ENCODE measurements at places on chromosomes 16 and 17.

DNA sequence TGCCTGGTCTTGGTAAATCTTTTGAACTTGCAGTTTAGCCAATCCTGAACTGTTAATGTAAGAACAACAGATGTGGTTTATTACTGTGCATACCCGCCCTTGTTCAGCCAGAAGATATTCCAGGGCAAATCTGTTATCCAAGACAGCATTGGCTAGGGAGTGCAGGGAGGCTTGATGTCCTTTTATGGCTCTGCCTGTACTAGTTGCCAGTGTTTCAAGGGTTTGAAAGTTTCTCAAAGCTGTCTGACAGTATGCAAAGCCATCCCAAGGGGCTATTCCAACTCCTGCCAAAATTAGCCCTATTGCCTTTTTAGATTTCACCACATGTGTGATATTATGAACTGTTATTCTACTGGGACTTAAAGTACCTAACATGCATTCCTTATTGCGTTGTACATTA is 30.1 kb downstream of the LCMT1 start:
- DNase-seq, result no peak

- no peak for DNase-seq
These were observed 15.9 kb downstream of the ZC3H18 start for GRCh38 chr16:88585927-88586581.

GRCh38 chr17:81867991-81868673 is 3.0 kb downstream of the ARHGDIA start:
- no peak for DNase-seq

GRCh38 chr16:16073891-16074881 is 124.8 kb downstream of the ABCC1 start:
- no peak for DNase-seq

- no peak for DNase-seq
These were observed 1.5 kb downstream of the LRRC3C start for GRCh38 chr17:39928858-39929645.

DNA sequence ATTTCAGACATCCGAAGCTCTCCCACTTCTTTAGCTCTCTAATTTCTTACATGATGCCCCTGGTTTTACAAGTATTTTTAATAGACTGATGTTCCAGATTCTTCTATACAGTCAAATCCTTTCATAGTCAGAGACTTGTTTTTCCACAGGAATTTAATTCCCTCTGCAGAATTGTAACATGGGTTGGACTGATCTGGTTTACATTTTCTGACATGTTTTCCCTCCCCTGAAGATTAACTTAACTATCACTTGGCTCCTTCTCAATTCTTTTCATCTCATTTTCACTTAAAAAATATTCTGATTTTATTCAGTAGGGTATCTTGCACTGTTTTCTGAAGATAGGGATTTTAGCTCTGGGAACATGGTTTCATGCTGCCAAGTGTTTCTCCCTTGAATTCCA is 352.2 kb downstream of the MAF start:
- DNase-seq, result no peak

DNA sequence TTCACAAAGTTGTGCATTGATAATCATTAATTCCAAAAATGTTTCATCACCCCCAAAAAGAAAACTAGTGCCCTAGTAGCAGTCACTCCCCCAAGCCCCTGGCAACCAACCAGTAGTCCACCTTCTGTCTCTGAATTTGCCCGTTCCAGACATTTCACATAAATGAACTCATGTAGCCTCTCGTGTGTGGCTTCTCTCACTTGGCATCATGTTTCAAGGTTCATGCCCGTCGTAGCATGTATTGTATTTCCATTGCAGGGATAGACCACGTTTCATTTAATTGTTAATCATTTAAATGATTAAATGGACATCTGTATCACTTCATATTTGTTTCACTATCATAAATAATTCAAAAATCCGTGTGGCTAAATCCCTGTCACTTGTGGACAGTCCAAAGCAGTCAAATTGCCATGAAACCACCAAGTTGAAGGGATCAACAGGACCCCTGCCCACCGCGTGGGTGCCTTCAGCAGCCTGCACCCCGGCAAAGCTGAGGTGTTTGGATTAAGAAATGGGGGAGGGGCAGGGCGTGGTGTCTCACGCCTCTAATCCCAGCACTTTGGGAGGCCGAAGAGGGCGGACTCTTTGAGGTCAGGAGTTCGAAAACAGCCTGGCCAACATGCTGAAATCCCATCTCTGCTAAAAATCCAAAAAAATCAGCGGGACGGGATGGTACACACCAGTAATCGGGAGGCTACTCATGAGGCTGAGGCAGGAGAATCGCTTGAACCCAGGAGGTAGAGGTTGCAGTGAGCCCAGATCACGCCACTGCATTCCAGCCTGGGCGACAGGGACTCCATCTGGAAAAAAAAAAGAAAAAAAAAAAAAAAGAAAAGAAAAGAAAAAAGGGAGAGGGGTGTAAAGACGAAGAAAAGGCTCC is 8.7 kb upstream of the FLYWCH2 start:
- DNase-seq, result no peak

DNA sequence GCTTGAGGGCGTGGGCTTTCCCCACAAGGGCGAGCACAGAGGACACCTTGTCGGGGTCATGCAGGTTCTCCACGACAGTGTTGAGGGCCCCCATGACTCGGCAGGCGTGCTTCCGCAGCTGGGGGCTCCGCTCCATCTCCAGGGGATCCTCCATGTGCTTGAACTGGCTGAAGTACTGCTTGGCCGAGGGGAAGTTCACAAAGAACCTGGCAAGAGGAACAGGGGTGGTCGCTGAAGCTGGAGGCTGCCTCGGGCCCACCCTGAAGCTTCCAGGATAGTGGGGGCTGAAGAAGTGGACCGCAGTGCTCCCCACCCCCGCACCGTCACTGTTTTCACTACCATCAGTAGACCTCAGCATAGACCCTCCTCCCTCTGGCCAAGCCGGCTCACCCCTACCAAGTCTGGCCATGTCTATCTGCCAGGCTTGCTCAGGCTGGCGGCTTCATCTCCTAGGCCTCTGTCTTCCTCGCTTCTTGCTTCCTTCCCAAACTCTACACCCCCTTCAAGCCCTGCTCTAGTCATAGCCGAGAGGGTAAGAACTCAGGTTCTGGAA is 5.9 kb downstream of the CYGB start:
- DNase-seq, result no peak

DNA sequence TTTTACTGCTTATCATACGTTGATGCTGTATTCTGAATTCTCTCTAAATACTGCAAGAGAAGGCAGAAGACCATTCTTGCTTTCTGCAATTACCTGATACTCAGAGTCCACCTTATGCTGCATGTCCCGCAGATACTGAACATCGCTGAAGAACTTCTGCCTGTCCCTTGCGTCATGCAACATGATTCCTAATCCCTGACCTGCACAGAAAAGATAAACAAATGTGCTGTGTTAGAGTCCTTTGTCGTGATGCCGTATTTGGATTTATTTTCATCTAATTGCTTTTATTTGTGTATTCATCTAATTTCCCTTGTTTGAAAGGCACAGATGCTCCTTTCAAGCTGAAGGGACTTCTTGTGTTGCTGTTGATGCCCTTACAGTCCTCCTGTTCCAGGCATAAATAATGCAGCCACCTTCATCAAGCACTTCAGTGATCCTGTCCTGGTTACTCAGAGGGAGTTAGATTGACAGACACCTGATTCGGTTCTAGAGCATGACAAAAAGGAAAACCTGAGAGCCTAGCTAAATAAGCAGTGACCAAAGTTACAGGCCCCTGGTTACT is 6.5 kb downstream of the MARCHF10 start:
- no peak for DNase-seq

- DNase-seq, result no peak
These were observed 2.9 kb upstream of the KRT16 start for GRCh38 chr17:41615454-41615853.

DNA sequence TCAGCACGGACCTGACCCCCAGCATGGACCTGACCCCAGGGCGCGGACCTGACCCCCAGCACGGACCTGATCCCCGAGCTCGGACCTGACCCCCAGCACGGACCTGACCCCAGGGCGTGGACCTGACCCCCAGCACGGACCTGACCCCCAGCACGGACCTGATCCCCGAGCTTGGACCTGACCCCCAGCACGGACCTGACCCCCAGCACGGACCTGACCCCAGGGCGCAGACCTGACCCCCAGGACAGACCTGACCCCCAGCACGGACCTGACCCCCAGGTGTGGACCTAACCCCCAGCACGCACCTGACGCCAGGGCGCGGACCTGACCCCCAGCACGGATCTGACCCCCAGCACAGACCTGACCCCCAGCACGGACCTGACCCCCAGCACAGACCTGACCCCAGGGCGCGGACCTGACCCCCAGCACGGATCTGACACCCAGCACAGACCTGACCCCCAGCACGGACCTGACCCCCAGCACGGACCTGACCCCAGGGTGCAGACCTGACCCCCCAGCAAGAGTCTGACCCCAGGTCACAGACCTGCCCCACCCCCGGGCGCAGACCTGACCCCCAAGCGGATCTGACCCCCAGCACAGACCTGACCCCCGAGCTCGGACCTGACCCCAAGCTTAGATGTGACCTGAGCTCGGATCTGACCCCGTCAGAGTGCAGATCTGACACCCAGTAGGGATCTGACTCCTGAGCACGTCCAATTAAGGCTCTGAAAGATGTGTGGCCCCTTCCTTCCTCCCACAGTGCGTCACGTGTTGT is 98.7 kb downstream of the C16orf95 start:
- DNase-seq, result no peak

- DNase-seq, result no peak
These were observed 83.3 kb downstream of the NOG start for GRCh38 chr17:56676810-56677209.

- DNase-seq, result no peak
These were observed 229.3 kb downstream of the SOX9 start for GRCh38 chr17:72350073-72350472.

DNA sequence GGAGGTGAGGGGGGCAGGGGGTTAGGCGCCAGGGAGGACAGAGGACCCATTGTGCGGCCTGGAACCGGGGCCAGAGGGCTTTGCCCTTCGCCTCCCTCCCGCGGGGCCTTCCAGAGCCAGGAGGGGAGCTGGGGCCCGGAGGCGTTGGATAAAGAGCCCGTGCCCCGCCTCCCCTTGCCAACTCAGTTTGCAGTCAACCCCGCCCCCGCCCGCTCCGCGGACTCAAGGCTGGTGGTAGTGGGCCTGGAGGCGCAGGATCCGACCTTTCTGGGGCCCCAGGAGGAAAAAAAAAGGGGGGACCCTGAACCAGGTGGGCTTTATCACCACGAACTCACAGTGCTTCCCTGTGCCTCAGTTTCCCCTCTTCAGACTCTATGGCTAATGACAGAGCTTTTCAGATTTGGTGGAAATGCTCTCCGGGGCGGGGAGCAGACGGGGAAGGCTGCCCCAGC is 2.0 kb upstream of the SPHK1 start:
- DNase-seq, result no peak
